ENCODE measurements at places on chromosomes 4 and X.

- peak; percentile 27 for DNase-seq
Measured at GRCh38 chr4:2691952-2692435, 64.1 kb downstream of the TNIP2 start.

GRCh38 chrX:46694549-46694948 lies 64.4 kb downstream of the SLC9A7 start:
- DNase-seq: no peak

DNA sequence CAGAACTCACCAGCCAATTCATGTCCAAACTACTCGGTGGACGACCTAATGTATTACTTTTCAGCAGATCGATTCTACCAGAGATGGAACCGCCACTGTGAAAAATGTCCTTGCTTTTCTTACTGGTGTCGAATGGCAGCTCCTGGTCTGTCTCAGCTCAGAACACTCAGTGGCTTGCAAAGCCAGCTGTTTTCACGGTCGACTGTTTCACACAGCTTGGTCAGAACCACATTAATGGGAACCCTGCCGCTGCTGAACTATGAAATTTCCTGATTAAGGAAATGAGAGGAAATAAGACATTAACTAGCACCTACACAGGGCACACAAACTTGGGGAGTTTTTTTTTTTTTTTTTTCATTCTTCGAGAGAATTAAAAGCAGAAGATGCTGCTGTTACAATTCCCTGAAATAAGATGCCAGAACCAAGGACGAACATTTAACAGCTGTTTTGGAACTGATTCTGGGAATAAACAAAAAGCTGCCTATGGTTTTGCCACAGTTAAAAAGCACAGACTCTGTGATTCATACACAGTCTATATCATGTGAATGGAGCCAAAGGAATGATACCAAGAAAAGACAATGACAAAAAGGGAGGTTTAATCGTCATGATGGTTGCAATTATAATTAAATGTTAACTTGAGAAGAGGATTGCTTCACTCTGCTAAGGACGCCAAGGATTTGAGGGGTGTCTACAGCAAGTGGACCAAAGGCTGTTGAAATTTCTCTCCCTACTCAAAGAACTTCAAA lies 31.3 kb downstream of the SUPT20HL2 start:
- DNase-seq: no peak

DNA sequence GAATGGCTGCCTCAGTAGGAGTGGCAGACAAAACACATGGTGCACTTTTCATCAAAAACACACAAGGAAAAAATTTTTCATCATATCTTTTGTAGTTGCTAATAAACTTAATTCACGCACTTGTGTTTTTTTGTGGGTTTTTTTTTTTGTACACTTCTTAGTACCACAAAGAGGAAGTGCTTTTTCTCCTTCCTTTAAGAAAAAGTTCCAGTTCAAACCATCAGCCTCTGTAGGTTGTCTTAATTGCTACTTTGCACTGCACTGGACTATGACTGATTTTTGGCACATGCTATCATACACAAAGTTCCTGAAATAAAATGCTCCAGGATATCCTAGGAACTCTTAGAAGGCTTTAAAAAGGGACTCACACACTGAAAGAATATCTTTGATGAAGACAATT lies at the start of gene PHEX:
Gene PHEX, plus strand, starts transcription at position 242 of the 400 bp plus-strand sequence. CDS start 681 bp downstream, outside the sequence.
- no peak for DNase-seq

- DNase-seq: no peak
Measured at GRCh38 chr4:94342694-94343093, at the start of gene HPGDS. TSS of gene HPGDS (minus strand) at chr4:94342836. CDS start at chr4:94334629, 8,207 bp downstream.

GRCh38 chrX:3541336-3541735 lies 172.1 kb downstream of the PRKX start:
- no peak for DNase-seq

DNA sequence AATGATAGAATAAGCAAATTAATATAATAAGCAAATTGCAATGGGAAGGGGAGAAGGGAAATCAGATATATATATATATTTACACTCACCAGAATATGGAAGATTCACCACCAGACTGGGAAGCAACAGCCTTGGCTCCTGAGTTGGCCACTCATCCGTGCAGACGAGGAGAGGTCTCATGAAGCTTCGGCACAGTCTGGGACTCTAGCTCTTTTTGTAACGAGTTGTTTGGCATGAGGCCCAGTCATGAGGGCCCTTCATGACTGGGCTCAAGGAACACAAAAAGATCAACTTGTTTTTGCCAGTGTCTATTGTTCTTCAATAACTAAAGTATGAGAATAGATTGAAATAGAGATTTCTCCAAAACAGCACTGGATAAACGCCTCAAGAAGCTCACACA lies 176.4 kb downstream of the ADGRA3 start:
- no peak for DNase-seq

DNA sequence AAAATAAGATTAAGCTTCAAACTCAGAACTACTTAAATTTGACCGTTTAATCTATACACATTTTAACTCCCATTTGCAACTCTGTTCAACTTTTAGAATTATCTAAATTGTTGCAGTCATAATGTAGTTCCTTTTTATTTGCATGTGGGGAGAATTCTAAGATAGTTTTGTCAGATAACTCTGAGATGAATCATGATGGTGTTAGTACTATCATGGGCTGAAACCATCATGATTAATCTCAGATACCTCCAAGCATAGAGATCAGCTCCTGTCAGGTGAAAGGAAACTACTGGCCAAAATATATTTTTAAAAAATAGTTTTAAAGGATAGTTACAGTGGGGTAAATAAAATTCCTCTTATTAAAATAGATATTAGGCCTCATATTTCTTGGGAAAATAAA lies 39.0 kb downstream of the FBXO8 start:
- DNase-seq: no peak

GRCh38 chr4:121554382-121554781 lies 142.4 kb downstream of the ANXA5 start:
- DNase-seq: no peak

GRCh38 chr4:12050357-12050756 lies 621.7 kb upstream of the HS3ST1 start:
- no peak for DNase-seq

GRCh38 chr4:32988165-32988811 lies 2268.1 kb downstream of the PCDH7 start:
- DNase-seq: no peak

DNA sequence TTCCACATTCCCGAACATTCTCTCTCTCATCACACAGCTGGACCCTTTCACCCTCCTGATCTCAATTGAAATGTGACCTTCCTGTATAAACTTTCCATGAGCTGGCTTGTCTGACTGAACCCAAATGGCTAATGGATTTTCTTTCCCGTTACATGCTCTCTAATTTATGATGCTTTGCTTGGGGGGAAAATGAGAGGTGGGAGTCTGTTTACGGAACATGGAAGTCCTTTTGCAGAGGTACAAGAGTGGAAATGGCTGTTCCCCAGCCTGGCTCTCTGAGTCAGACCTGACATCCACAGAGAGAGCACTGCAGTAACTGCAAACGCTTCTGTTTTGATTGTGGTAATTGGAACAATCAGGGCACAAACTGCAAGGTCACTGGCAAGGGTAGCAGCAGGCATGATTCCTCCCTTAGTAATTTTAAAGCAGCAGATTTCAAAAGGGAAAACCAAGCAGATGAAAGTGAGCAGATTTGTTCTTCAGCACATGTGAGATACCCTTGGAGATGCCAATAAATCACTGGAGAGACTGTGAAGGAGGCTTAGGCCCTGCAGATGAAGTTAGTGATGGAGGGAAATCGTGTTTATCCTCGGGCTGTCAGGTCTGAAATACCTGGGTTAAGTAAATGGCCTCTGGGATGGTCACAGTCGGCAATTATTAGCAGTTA lies 83.9 kb downstream of the SNCA start:
- no peak for DNase-seq

DNA sequence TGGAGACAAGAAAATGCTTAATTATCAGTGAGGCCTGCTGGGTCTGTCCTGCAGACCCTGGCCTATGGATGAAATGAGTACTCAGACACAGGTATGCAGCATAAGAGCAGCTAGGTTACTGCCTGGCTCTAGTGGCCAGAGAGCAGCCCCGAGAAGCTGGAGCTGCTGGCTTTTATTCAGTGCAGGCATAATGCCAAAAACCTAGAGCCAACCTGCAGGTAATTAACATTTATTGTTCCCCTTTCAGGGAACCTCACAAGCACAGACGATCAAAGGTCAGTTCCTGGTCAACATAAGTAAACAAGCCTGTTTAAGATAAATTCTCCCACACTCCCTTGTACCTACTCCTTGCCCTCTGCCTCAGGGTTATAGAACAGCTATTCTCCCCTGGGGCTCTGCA lies 13.3 kb downstream of the IDS start:
- DNase-seq: no peak

GRCh38 chr4:171334549-171334948 lies 478.7 kb upstream of the GALNTL6 start:
- DNase-seq: no peak

DNA sequence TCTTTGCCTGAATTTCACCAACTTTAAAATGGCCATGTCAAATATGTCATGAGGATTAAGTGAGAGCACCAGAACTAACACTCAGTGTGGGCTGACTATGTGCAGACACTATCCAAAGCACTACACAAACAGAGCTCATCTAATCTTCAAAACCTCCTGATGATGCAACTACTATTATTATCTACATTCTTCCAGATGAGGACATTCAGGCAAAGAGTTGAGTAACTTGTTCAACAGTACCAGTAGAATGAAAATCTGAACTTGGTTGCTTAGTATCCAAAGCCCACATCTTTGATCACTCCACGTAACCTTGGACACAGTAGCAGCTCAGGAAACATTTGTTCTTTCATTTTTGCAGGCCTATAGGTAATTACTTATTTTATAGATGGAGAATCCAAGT lies 90.1 kb downstream of the ATP8A1 start:
- no peak for DNase-seq

GRCh38 chr4:7795983-7796382 lies 143.7 kb downstream of the AFAP1 start:
- DNase-seq: no peak

- no peak for DNase-seq
Measured at GRCh38 chr4:99735822-99736221, 78.2 kb upstream of the C4orf54 start.

DNA sequence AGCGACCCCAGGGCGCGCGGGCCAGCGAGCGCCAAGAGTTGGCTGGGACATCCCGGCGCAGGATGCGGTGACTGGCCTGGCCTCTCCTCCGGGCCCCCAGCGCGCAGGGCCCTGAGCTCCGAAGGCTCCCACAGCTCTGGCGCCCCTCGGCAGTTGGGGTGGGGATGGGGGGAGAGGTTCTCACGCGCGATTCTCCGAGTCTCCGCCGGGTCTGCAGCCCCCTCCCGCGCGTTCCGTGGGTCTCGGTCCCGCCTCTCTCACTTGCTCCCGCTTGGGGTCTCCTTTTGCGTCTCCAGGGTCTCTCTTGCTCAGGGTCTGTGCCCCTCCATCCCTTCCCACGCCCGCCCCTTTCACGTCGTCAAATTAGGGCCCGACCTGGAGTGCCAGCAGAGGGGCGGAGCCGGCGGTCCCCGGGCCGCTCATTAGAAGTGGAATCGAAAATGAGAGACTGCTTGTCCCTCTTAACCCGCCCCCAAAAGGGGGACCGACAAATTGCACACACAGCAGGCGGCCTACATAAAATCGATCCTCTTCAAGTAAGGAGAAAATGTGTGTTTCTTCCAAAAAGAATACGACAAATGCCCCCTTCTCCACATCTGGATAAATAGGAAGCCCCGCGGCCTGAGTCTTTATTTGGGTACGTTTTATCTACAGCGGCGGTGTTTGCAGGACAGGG lies 877 bp upstream of the NKX1-1 start:
- no peak for DNase-seq

DNA sequence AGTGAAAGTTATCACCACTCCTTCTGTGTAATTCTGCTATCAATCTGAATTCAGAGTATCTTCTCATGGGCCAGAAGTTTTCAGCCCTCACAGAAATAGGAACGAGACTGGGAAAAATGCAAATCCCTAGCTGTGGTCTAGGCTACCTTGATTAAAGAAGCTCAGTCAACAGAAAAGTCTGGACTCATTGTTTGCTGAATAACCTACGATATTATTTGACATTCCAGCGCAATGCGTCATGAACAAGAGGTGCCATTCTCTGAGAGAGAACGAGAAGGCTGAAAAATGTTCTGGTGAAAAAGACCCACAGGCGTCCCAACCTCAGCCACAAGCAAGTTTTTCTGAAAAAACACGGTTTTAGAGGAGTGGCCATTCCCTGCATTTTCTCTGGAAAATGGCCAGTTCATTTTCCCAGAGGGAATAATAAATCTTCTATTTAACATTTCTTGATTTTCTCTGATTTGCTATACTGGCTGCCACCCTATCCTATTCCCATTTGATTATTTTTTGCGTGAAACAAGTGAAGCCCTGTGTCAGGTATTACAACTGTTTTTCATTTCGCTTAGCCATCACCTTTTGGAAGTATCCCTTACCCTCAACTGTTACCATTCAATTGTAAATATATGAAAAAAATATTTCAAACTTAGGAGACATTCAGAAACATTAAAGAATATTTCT lies 1117.6 kb upstream of the PRKX start:
- DNase-seq: no peak

DNA sequence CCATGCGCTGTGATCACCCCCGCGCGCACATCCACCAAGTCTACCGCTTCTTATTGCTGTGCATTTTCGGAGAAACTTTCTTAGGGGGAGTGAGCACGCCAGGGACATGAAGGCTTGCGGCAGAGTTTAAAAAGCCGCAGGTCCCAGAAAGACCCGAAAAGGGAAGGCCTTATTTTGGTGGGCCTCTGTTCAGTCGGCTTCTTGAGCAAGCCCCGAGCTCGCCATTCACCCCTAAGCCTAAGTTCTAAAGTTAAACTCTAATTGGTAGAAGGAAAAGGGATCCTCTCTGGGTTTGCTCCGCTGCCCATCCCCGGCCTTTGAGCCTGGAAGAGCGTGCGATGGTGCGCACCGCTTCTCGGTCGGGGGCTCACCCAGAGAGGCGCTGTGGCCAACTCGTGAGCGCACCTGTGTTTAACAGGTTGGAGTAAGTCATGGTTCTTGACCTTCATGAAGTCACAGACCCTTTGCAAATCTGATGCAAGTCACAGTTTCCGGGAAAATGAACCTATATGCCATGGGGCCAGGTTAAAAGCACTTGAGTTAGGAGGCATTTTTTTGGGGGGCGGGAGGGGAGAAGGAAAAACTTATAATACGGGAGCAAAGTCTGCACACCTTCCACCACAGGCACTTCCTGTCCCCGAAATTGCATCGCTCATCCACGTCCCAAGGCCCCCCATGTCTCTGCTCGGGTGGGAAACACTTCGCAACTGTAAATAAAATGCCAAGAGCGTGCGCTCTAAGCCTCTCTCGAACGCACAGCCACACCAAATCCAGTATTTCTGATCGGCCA lies 1.9 kb downstream of the PHOX2B start:
- no peak for DNase-seq

GRCh38 chr4:7429069-7429416 lies 5.7 kb downstream of the PSAPL1 start:
- no peak for DNase-seq

All from activated CD4-positive, alpha-beta T cell treated with anti-CD3 and anti-CD28 coated beads, Interleukin-2, amount 50 U/mL, for 48 hours (primary cell).